Activated CD4-positive, alpha-beta T cell treated with anti-CD3 and anti-CD28 coated beads, Interleukin-2, amount 50 U/mL, for 1 hour (primary cell): ENCODE measurements at places on chromosomes 2 and 18.

GRCh38 chr2:160555420-160556071 lies 61.9 kb upstream of the RBMS1 start:
- DNase-seq = no peak

GRCh38 chr2:218296847-218297246 lies 4.5 kb upstream of the TMBIM1 start:
- DNase-seq = no peak

DNA sequence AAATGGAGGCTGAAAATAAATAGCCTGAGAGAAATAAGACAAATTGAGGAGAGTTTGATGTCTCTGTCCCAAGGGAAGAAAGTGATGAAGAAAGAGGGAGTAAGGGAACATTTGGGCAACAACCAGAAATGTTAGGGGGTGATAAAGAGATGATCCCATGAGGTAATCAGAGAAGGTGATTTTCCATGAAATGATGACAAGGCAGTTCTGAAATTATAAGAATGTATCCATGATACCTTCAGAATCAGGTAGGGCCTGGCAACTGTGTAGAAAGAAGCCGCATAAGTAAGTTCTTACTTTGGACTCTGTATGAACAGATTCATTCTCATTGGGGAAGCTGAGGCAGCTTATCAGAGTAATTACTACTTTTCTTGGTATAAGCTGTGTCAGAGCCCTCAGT lies 106.1 kb downstream of the THSD7B start:
- no peak for DNase-seq

DNA sequence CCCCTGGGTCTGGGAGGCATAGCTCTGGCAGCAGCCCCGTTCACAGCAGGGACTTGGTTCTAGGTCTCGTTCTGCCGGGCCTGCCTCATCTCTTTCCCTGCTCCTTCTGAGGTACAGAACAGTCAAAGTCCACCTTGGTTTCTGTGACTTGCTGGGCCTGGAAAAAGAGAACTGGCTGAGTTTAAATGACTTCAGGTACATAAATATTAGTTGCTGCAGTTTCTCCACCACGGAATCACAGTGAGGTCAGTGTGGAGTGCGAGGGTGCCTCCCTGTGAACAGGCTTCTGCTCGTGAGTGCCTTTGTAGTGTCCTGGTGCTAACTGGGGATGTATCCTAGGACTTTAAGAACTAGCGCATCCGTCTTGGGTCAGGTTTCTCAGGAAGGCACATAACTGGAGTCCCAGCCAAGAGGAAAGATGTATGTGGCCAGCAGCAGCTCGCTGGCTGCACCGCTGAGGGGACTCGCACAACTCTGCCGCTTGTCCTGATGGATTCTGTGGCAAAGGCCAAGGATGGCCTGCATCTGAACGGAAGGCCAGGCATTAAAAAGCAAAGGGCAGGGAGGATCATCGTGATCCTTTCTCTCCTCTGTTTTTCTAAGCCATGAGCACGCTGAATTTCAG lies 188.6 kb downstream of the SH3RF3 start:
- no peak for DNase-seq

GRCh38 chr18:26370037-26370436 lies 143.8 kb downstream of the TAF4B start:
- DNase-seq = no peak

DNA sequence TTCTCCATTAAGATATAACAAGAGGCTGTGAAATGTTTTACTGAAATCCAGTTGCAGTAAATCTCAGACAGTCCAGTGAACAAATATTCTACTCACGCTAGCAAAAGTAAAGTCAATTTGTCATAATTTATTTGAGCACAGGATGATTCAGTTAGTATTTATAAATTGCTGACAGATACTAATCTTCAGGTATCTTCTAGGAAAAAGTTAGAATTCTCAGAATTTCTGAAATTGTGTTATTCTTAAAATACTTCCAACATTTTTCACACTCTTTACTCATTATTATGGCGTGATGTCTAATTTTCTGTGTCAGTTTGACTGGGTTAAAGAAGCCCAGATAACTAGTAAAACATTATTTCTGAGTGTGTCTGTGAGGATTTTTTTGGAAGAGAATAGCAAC lies 460.2 kb upstream of the ACVR2A start:
- DNase-seq = no peak

- no peak for DNase-seq
Measured at GRCh38 chr2:241645056-241645914, 7.8 kb downstream of the ATG4B start.

- no peak for DNase-seq
Measured at GRCh38 chr2:227406177-227407031, 18.7 kb upstream of the SCYGR1 start.

GRCh38 chr2:232310121-232310520 lies 68.4 kb upstream of the ALPP start:
- no peak for DNase-seq

DNA sequence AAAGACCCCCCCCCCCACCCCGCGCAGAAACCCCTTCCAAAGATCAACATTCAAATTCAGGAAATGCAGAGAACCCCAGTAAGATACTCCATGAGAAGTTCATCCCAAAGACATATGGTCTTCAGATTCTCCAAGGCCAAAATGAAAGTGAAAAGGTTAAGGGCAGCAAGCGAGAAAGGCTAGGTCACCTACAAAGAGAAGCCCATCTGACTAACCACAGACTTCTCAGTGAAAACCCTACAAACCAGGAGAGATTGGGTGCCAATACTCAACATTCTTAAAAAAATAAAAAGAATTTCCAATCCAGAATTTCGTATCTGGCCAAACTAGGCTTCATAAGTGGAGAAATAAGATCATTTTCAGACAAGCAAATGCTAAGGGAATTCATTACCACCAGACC lies 175.2 kb downstream of the RND3 start:
- no peak for DNase-seq

DNA sequence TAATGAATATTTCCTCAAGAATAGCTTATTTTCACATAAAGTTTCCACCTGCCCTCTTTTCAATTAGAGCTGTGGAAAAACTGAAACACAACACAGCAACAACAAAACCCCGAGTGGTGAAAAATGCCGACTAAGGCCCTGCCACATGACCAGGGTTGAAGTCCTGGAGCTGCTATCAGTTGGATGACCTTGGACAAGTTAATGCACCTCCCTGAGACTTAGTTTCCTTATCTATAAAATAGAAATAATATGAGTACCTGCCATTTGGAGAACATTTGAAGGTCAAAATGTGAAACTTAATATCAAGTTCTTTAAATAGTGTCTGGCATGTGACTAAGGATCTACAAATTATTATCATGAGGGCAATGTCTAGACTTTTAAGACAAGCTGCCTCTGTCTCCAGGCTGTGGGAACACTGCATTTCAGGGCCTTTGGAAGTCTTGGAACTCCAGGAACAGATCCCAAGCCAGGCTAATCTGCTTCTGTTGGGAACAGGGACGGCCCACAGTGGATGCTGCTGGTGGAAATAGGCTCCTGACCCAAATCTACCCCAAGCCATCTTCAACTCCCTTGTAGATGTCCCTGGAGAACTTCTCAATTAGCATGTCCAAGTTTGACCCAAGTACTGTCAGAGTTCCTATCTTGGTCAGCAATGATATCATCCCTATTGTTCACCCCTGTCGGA lies 42.0 kb upstream of the TRIB2 start:
- DNase-seq = no peak

DNA sequence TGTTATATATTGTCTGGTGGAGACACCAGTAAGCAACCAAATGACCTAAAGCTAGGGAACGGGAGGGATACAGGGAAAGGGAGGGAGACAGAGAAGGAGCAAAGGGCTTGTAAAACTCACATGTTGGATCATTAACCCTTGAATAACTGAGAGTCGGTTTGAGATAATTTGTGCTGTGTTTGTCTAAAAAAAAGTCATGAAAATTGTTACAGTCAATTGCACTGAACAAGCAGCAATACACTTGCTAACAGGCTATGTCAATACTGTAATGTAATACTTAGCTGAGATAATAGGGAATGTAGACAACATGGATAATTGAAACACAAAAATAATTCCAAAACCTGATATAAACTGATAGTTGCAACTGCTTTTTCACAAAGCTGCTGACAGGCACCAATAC lies 71.3 kb upstream of the ZNF521 start:
- DNase-seq = no peak
